ENCODE measurements at places on chromosomes 5 and 9.

GRCh38 chr5:30040488-30041118, 1152.9 kb upstream of the CDH6 start:
- DNase-seq = peak; percentile 76

GRCh38 chr9:127905788-127906191, 6.4 kb upstream of the ST6GALNAC6 start:
- DNase-seq = no peak

DNA sequence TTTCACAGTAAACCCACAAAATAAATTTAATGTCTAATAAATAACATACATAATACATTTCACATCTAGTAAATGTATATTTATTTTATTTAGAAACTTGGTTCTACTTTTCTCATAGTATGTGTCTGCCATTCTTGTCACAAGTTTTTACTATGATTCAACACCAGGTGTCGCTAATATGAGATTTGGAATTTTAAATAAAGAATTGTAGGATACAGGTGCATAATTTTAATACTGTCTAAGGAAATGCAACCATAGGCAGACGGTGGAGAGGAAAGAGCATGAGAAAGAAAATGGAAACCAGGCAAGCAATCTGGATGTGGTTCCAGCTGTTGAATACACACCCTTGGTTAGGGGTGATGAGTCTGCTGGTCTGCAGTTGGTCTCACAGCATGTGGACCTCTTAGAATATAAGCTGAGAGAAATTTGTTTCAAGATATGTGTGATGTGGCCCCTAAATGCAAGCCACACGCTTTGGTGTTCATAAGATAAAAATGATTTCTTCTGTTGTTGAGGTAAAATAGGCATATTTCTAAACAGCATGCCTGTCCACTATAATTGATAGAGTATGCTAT, 114.7 kb upstream of the TXNDC8 start:
- DNase-seq = peak; percentile 3

DNA sequence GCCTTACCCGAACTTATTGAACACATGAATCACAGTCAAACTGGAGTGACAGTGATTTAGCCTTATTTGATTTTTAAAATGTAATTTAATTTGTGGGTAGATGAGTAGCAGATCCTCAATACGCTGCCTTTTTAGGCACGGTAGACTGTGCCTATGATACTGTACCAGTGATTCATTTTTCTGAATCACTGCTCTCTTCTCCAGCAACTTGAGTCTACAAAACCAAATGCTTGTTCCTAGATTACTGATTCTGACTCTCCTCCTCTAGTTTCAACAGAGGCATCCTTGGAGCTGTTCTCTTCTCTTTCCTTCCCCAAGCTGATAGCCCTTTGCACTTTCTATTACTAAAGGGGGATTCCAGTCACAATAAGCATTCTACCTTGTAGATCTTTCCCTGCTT, 94.3 kb upstream of the IL7R start:
- no peak for DNase-seq

Measured in retina (tissue), 1 donor.